ENCODE measurements at places on chromosomes 11 and 22.

- no peak for DNase-seq
These were observed 6.3 kb upstream of the ZC3H12C start for GRCh38 chr11:110086892-110087309.

- DNase-seq = no peak
These were observed 227.0 kb upstream of the POU2AF2 start for GRCh38 chr11:111018566-111018965.

GRCh38 chr22:36003972-36004674, 24.5 kb downstream of the RBFOX2 start:
- no peak for DNase-seq

- no peak for DNase-seq
These were observed 1.0 kb downstream of the MN1 start for GRCh38 chr22:27800250-27801201.

DNA sequence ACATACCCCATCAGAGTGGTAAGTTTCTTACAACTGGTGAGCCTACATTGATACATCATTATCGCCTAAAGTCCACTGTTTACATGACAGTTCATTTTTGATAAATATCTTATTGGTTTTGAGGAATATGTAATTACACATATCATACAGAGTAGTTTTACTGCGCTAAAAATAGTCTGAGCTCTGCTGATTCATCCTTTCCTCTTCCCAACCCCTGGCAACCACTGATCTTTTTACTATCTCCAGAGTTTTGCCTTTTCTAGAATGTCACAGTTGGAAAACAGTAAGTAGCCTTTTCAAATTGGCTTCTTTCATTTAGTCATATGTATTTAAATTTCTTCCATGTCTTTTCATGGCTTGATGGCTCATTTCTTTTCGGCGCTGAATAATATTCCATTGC, 112.8 kb downstream of the LARGE1 start:
- DNase-seq = no peak

GRCh38 chr11:36033082-36033751, 89.4 kb downstream of the LDLRAD3 start:
- DNase-seq = no peak

DNA sequence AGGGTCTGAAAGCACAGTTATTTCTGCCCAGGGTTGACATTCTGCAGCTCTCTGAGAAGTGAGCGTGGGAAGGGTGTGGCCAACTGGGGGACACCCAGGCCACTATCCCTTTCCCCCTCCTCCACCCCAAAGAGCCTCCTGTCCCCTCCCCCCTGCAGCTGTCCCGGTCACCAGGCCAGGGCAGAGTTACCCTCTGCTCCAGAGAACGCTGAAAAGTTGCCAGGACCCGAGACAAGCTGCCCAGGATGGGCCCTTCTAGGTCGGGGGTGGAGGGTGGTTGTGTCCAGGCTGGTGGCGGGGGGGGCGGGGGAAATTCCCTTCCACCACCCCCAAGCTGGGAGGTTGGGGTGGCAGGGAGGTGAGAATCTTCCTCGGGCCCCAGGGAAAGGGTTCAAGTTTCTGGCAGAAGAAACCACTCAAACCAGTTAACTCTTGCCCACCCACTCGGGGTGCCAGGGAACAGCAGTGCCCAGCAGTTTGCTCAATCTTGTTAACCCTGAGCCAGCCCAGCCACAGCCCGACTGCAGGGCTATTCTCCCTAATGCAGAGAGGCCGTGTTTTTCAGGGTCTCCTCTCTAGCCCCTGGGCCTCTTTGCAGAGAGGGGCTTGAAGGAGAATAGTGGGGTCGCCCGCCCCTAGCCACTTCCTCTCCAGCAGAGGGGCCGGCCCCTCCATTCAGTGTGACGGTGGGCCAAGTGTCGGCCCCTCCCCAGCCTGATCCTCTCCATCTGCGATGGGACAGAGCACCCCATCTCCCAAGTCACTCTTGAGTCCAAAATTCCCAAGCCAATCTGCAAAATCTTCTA, 697 bp downstream of the LGALS1 start:
- no peak for DNase-seq

DNA sequence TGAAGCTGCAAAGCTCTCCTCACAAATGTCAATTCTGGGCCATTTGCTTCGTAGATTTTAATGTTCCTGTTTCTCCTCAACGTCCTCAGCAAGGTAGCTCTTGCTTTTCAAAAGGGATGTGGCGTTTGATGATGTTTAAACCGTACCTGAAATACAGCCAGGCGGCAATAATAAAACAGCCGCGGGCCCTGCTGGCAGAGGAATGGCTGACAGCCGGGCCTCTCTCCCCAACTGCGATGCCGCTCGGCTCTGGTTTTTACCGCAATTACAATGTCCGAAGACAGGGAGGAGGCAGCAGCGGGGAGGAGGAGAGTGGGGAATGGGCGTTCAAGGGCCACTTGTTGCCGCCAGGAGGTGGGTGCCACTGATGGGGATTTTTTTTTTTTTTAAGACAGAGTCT, 27.5 kb downstream of the MACROD1 start:
- no peak for DNase-seq

DNA sequence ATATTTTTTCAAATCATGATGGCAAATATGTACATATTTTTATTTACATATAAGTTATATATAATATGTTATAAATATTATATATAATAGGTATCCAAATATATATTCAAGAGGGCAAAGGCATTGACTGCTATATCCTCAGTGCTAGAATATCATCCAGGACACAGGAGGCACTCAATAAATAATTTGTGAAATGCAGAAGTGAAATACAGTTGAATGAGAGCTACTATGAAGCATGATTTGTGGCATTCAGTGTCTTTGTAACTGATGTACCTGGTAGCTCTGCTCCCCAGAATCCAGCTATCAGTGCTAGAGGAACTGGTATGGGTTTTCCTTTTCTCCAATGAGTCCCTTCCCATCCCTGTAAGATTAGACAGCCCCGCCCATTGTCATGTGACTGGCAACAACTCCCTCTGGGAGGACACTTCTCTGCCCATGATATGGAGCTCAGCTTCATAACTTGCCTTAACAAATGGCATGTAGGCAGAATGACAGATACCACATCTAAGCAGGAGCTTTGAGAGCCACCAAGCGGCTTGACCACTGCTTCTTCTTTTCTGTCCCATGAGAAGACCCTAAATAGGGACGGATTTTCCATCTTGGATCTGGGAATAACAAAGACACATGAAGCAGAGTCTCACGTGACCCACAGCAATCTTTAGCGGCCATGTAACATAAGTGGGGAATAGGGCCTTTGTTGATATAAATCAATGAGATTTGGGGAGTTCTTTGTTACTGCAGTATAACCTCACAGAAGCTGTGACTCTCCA, 10.2 kb upstream of the CD82 start:
- no peak for DNase-seq

DNA sequence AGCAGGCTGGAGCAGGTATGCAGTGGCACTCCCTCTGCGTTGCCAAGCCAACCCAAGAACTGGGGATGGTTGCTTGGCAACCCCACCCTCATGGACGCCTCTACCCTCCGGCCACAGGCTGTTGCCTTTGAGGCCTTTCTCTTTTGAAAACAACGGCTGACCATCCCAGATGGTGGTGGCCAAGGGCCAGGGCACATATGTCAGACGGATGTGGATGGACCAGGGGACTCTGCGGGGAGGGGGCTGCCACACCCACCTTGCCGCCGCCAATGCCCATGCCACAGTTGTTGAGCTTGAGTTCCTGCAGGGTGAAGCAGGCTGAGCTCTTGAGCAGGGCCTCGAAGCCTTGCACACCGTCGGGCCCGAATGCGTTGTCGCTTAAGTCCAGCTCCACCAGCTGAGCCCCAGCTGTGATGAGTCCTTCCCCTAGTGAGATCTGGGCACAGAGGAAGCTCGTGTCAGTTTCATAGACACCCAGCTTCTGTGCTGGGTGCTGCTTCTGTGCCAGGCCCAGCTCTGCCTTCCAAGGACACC, 21.5 kb downstream of the RANGAP1 start:
- DNase-seq = no peak

DNA sequence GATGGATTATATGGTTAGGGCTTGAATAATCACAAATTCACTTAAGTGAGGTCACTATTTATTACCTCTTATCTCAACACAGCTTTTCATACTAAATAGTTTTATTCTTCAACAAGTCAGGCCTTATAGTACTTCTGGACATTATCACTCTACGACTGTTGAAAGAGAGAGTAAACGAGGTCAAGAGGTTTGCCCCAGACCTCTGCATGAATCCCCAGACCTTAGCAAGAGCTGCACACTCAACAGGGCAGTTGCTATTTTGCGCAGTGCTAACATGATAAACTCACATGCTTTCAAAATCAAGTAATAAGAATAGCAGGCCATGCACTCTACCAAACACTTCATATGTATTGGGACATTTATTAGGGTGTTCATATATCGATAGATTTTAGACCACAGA, 60.5 kb downstream of the DDI1 start:
- DNase-seq = no peak

DNA sequence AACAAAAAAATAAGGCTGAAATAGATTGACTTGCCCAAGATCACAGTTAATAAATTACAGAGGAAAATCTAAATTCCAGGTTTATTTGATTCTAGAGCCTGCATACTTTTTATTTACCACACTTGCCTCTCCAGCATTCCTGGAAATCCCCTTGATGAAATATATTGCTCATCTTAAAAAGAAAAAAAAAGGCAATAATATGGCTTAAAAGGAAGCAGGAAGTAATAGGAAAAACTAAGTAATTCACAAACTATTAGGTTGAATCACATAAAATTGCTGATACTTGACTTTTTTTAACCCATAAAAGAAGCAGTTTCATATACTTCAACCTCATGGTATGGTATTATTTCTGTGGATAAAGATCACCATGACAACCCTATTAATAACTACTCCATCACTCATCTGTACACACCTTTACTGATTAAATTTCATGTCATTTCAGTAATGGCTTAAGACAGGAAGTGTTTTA, 52.9 kb downstream of the COPB1 start:
- no peak for DNase-seq

DNA sequence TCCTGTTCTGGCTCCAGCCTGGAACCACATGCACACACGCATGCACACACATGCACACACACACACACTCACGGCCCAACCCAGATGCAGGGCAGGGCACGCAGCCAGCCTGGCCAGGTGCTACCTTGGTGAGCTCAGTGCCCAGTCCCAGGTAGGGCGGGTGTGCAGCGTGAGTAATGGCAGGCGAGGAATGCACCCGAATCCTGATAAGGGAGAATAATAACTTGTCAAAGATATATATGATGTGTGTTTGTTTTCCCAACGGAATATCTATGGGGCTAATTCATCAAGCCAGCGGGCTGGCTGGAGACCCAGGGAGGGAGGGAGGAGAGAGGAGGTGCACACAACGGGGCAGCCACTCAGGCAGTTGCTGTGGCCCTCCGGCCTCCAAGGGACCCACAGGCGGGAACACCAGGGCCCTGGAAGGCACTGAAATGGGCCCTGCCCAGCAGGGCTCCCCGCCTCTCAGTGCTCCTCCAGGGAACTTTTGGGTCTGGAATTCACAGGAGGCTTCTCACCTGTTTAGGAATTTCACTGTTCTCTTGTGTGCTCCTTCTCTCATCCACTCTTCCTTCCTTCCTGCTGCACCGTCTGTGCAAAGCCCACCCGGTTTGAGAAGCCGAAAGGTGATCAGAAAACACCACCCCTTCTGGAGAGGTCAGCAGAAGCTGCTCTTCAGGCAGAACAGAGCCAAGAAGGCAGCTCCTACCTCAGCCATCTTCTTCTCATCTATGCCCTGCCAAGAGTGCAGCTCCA, 79.0 kb downstream of the BUD13 start:
- no peak for DNase-seq

- no peak for DNase-seq
These were observed 22.4 kb downstream of the SLC37A2 start for GRCh38 chr11:125085301-125086081.

DNA sequence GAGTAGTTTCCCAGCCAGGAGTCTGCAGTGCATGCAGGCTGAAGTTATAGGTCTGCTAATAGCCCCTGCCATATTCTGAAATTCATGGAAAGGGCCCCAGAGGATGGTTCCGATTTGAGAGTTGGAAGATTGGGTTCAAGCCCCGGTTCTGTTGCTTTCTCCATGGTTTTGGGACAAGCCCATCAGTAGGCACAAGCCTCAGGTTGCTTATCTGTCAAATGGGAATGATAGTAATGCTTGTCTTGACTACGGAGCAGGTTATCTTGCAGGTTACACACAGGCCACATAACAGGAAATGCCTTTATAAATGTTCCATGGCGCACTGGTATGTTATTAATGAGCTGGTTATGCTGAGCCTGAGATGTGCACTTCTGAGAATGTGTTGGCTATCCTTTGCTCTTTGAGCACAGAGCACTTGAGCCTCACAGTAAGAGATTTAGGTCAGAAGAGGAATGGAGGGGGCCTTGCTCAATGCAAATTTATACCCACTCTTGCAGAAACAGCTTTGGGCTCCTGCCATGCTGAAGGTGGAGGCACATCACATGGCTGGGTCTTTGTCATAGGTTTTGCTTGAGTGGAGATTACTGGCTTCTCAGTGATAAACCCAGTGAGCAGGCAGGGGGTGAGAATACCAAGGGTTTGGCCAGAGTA, 47.1 kb downstream of the ZNRF3 start:
- no peak for DNase-seq

DNA sequence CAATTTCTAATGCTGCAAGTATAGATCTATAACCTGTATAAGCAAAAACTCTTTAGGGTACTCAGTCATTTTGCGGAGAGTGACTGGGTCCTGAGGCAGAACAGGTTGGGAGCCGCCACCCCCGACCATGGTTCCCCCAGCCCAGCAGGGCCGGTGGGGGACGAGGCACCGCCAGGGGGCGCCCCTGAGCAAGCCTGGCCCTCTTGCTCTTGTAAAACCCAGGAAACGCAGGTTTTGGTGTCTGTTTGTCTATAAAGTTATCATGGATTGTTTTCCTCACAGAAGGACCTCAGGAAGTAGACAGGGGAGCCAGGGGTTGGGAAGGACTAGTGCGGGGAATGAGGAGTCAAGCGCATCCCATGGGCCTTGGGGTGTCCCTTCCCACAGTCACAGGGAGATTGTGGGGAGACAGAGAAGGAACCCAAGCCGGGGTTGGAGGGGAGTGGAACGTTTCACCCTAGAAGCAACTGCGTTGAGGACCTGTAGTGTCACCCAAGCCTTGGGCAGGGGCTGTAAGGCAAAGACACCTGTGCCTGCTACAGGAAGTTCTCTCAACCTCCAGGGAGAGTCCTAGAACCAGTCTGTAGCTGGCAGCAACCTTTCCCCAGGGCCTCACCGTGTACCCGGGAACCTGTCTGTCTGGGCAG, 26.4 kb downstream of the KCTD17 start:
- DNase-seq = peak; percentile 92

DNA sequence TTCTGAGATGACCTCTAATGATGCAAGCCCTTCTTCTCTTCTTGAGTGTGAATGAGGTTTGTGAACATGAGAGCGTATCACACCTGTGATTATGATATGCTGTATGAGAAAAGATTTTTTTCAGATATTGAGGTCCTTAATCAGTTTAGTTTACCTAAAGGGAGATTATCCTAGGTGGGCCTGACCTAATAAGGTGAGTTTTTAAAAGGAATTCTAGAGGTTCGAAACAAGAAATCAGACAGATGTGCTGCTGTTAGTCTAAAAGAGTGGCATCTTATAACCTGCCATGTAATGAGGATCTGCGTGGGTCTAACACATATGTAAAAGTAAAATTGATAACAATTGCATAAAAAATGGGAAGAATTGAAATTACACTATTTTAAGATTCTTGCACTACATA, 33.8 kb downstream of the MSANTD4 start:
- DNase-seq = no peak

GRCh38 chr11:2360081-2360642, 16.9 kb upstream of the CD81 start:
- DNase-seq = no peak

- DNase-seq = no peak
These were observed 21.8 kb upstream of the OR8G1 start for GRCh38 chr11:124219126-124219525.

GRCh38 chr22:27399161-27399560, 402.4 kb downstream of the MN1 start:
- DNase-seq = no peak

All from stimulated activated CD4-positive, alpha-beta T cell treated with anti-CD3 and anti-CD28 coated beads, TNF-alpha, amount 100 ng/mL, for 1 hour (primary cell).